SIG-M5 (cell line): ENCODE measurements at places on chromosomes 1 and 21.

DNA sequence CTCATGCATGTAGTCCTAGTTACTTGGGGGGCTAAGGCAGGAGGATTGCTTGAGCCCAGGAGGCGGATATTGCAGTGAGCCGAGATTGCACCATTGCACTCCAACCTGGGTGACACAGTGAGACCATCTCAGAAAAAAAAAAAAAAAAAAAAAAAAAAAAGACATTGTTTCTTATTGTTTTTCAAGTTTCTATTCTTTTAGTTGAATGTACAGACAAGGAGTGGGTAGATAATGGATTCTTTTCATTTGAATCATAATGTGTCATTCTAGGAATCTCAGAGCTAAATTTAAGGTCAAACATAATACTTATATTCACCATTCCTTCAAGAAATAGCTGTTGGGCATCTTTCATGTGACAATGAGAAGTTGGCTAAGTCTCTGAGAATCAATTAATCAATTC lies 157.0 kb upstream of the C21orf91 start:
- no peak for DNase-seq

- DNase-seq = no peak
Measured at GRCh38 chr1:203324105-203325025, 19.0 kb downstream of the BTG2 start.

GRCh38 chr1:226957714-226958113 lies 17.6 kb downstream of the COQ8A start:
- DNase-seq = no peak

DNA sequence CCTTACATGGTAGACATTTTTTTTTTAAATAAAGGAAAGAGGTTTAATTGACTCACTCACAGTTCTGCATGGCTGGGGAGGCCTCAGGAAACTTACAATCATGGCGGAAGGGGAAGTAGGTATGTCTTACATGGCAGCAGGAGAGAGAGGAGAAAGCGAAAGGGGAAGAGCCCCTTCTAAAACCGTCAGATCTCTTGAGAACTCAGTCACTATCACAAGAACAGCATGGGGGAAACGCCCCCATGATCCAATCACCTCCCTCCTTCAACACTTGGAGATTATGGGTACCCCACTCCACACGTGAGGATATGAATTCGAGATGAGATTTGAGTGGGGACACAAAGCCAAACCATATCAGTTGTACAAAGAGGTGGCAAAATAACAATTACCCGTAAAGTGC lies 301.7 kb downstream of the GRIK1 start:
- no peak for DNase-seq

GRCh38 chr1:184379111-184379752 lies 7.6 kb upstream of the C1orf21 start:
- DNase-seq = no peak

GRCh38 chr1:29836651-29837646 lies 600.6 kb downstream of the PTPRU start:
- DNase-seq = no peak

DNA sequence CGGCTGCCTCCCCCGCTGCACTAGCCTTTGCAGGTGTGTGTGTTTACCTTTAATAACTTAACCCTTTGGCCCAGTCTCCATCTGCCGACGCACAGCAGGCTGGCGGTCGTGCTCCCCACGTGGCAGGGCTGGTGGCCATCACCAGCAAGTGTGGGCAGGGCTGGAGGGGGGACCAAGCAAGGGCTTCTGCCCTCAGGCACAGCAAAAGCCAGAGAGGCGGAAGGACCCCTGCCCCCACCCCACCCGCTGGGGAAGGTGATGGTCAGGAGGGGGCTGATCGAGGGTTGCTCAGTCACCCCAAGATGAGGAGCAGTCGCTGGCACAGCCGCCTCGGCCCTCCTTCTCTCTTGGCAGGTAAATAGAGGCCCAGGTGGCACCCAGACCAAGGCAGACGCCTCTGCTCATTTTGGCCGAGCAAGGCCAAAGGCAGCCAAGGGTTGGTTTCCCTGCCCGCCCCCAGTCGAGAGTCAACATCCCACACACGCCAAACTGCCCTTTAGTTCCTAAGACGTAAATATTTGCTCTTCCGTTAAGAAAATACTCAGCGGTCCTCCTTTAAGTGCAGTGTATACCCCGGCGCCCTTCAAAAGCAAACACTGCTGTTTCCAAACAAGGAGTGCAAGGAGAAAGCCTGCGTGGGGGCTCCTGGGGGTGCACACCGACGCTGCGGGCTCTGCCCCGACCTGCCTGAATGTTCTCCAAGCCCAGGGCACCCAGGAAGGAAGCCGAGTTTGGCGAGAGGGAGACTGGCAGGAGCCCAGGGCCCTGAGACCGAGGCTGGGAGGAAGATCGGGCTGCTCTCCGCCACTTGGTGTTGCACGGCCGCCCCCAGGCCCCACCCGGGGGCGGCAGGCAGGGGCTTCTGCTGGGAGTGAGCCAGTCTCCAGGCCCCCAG lies 82.7 kb downstream of the SIK1 start:
- DNase-seq = no peak

DNA sequence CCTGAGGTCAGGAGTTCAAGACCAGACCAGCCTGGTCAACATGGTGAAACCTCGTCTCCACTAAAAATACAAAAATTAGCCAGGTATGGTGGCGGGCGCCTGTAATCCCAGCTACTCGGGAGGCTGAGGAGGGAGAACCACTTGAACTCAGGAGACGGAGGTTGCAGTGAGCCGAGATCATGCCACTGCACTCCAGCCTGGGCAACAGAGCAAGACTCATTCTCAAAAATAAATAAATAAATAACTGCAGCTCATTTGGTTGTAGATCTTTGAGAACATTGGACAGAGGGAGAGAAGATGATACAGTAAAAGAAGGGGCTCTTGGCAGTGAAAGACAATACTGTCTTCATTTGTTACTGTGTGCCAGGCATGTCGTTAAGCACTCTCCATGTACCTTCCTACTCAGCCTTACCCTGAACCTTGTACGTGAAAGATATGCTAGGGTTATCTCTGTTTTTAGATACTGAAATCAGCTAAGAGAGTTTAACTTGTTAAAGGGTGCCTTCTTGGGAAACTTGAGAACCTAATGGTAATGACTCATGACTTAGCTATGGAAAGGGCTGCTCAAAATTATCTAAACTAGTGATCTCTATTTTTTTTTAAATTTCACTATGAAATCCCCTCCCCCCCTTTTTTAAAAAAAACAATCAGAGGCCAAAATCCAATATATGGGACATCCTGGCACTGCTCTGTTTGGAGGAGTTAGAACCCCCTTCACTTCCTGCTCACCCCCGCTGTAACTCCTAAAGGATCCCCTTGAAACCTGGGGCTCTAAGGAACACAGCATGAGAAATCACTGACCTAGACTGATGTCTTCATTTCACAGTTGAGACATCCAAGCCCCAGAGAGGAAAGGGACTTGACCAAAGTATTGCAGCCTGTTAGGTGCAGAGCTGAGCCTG lies 6.8 kb upstream of the KPNA6 start:
- no peak for DNase-seq
